Nucleus accumbens (tissue), 56 donors: ENCODE measurements at places on chromosomes 6 and 20.

GRCh38 chr6:37693546-37694250 is 4.0 kb downstream of the MDGA1 start:
- DNase-seq: no peak

DNA sequence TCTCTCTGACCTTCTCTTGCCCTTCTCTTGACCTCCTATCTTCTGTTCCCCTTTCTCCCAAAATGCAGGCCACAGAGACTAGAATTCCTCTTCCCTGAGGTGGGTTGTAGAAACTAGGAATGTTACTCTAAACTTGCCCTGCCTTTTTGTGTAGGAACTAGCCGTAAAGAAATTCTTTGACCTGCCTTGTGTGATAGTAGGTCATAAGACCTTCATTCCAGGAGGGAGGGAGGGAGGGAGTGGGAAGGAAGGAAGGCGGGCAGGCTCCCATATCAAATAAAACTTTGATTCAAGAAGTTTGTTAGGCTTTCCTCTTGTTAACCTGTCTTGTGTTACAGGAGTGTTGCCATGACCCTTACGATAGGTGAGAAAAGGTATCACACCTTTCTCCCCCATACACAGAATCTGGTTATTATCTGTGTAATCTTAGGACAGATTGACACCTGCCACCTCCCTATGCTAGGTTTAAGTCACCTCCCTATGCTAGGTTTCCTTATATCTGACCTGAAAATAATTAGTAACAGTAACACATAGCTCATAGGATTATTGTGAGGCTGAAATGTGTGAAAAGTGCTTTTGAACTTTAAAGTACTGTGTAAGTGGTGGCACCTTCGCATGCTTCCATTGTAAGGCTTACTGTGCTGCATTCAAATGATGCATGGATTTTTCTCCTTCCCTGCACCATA is 32.6 kb upstream of the FUCA2 start:
- DNase-seq: no peak

- no peak for DNase-seq
Observed at GRCh38 chr6:143609501-143609900, 68.3 kb upstream of the PHACTR2 start.

- DNase-seq: no peak
Observed at GRCh38 chr20:35465976-35466375, 10.6 kb downstream of the CEP250 start.

DNA sequence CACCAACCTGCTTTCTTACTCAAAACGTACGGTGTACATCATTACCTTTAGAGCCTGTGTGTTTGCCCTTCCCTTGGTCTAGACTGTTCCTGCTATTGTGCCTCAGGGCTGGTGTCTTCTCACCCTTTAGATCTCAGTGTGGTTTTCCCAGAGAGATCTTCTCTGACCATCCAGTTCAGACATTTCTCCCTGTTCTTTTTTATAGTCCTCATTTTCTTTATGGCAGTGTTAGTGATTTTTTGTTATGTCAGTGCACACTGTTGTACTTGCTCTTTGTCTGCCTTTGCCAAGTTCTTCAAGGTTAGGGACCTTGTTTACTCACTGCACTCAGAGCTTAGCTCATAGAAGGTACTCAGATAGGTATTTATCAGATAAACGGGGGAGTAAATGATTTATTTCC is 82.8 kb downstream of the ATRN start:
- no peak for DNase-seq
